SW 1271 (cell line): ENCODE measurements at places on chromosomes 1 and 21.

DNA sequence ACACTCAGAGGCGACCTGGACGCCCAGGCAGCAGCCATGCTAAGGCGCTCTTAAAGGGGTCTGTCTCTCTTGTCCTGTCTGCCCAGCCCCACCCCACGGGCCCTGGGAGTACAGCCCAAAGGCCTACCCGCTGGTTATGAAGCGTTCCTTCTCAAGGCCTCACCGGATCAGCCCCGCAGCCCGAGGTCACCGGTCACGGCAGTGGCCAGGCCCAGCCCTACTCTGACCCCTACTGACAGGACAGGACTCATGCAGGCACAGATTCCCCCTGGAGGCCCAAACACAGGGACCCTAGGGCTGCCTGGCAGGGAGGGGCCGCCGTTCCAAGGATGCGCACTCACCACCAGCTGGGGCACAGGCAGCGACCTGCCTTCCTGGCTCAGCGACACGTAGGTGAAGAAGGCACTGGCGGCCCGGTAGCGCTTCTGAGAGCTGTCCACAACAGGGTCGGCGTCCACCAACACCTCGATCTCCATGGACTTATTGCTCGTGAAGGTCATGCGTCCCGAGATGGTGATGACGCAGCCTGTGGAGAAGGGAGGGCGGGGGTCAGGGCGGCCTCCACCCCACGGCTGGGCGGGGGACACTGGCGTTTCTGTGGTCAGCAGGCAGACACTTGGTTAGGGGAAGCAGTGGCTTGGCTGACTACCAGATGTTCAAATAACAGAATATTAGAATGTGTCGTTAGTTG is 20.0 kb upstream of the GPR153 start:
- no peak for DNase-seq

DNA sequence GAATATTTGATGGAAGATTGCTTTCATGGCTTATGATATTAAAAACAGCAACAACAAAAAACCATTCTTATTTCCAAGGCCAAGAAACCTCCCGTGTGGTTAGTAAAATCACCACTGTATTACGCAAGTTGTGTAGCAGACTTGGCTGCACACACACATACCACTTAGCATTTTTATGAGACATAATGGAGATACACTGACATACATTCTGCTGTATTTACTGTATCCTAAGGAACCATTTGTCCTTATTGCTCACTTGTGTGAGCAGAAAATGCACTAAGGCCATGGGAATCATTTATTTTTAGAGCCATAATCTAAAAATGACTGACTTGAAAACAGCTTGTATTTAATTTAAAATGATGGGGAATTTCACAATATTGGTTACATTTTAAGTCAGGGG is 584 bp upstream of the C1orf141 start:
- DNase-seq = no peak

DNA sequence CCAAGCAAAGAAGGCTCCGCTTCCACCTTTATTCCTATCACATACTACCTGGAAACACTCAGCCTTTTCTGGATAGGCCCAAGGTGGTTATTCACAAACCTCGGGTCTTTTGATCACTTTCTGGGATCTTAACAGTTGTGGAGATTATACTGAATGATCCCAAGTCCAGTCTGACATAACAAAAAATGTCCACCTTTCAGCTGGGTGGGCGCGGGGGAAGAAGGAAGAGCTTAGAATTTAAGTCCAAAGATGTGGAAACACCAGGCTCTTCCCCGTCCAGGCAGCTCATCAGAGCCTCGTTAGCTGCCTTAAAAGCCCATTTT is 338 bp upstream of the C1orf53 start:
- DNase-seq = no peak

DNA sequence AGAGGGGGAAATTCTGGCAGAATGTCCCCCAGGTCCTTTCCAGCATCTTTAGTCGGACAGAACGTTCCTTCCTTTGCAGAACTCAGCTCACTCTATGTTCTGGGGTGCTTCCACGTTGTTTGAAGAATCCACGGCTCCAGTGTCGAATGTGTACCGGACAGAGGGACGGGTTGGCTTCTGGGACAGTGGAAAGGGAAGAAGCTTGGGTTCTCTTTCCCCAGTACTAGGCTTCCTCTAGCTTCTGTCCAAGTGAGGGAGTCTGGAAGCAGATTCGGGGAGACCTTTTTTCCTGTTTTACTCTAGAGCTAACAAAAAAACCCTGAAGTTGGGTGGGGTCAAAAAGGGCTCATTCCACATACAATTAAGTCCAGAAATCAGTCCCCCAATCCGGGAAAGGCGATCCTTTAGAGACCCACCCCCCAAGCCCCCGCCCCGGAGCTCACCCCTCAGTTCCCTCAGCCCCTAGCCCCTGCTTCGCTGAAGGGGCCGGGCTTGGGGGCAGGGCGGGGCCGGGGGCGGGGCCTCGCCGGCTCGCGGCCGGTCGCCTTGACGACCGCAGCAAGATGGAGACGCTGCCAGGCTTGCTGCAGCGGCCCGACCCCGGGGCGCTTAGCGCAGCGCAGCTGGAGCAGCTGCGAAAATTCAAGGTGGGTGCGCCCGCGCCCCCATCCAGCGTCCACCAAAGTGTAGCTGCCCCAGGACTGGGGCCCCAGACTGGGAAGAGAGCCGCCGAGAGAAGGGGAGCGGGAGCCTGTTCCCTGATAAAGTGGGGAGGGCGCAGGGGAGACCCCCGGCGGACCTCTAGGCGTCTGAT is at the start of gene RIIAD1:
Gene RIIAD1 (plus strand): TSS at position 549 of the 814 bp plus-strand sequence. CDS start 15 bp downstream, at position 564.
- no peak for DNase-seq

DNA sequence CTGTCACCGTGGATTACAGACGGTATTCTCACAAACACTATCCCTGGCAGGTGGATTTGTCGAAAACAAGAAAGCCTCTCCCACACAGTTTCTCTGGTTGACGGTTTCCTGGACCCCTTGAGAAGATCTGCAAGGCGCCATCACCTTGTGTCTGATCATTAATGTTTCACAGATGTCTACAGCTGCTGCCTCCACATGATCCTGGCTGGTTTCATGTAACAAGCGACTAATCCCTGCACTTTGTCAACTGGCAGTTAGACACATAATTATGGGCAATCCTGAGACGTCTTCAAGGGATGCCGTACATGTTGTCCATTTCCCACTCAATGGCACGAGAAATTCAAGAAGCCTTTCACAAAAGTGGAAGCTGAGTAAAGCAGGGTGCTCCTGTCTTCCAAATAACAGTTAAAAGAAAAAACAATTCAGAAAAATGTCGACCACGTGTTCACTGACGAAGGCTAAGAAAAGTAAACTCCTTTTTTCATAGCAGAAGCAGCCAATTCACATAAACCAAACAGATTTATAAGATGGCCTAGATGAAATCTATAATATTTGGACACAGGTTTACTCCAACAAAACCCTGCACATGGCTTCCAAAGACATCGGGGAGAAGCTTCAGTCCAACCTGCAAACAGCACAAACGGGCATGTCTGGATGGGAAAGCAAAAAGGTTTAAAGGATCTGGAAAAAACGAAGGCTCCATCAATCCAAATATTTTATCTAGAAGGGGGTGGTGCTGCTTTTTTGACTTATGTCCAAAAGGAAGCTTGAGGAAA is 52.2 kb downstream of the CAPZB start:
- no peak for DNase-seq

GRCh38 chr1:9869831-9870251 is 40.2 kb downstream of the CTNNBIP1 start:
- DNase-seq = no peak

- no peak for DNase-seq
Observed at GRCh38 chr1:226845624-226846023, 24.8 kb upstream of the PSEN2 start.

GRCh38 chr1:24606621-24607020 is 36.5 kb upstream of the SRRM1 start:
- DNase-seq = no peak

DNA sequence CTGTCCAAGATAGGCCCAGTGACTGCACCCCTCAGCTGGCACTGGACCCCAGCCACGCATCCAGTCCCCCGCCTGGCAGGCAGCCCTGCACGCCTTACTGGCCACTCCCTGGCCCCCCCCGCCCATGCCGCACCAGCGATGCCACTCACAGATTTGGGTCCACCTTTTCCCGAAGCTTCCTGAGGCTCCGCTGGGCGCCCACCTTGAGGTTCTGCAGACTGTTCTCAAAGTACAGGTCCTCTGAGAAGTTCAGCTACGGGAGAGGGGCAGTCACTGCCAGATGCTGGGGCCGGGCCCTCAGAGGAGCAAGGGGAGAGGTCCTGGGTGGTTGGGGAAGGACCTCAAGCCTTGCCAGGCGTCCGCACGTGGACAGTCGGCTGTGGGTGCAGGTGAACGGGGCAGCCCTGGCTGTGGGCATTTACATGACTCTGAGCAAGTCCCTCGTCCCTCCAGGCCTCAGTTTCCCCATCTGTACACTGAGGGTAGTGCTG is 8.1 kb downstream of the PRXL2B start:
- no peak for DNase-seq

DNA sequence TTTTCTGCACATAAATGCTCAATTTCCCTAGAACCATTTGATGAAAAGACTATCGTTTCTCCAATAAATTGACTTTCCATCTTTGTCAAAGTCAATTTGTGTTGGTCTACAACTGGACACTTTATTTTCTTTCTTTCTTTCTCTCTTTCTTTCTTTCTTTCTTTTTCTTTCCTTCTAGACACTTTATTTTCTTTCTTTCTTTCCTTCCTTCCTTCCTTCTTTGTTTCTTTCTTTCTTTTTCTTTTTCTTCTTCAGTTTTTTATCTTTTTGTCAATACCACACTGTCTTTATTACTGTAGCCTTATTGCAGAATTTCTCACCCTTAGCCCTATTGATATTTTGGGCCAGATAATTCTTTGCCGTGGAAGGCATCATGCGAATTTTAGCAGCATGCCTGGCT is 73.5 kb downstream of the FASLG start:
- no peak for DNase-seq

GRCh38 chr1:227803933-227804332 is 11.5 kb upstream of the PRSS38 start:
- DNase-seq = no peak

DNA sequence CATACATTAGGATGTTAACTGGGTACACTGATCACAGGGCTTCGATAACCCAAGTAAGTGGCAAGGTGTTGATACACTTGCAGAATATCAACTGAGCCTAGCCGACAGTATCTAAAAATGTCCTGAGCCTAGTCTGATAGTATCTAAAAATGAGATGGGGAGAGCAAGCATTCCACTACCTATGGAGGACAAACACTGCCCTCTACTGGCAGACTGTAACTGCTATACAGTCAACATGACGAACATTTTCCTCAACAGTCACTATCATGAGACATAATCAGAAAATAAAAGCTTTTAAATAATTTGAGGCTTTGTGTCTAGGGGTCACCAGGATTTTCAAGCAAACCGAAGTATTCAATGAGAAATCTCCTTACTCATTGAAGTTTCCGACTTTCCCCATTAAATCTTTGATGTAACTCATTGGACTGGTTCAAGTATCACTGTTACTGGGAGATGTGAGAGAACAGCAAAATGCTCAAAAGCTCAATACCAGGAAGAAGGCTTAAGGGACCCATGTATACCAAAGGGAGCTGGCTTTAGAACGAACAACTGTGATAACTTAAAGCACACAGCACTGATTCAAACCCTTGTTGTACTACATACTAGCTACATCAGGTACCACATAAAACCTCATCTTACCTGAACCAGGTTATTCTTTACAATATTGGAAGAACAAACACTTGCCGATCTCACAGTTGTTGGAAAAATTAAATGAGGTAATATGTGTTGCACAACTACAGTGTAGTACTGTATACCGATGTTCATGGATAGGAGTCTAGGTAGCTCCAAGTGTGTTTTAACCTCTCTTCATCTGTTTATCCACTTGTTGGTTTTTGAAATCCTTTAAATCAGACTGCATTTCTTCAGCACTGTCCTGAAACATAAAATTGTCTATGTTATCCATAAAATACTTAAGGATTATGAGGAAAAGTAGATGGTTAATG is 31.1 kb upstream of the SLC45A3 start:
- DNase-seq = no peak

GRCh38 chr1:92543131-92544055 is 56.7 kb upstream of the GFI1 start:
- no peak for DNase-seq

DNA sequence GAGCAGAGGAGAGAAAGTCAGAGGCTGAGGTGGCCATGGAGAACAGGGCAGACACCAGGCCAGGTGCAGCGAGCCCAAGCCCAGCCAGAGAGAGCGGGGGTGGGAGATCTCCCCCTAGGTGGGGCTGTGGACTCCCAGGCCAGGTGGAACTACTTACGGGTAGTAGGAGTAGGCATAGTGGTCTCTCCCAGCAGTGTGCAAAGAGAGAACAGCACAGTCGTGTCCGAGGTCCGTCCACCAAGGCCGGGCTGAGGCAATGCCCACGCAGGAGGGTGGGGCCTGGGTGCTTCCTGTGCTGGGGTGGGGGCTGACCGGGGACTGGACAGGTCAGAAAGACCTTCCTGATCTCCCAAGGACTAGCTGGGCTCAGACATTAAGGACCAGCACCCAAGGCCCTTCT is 263.7 kb downstream of the PTPRU start:
- DNase-seq = no peak

- DNase-seq = no peak
Observed at GRCh38 chr1:17612831-17613230, 73.3 kb downstream of the ARHGEF10L start.

DNA sequence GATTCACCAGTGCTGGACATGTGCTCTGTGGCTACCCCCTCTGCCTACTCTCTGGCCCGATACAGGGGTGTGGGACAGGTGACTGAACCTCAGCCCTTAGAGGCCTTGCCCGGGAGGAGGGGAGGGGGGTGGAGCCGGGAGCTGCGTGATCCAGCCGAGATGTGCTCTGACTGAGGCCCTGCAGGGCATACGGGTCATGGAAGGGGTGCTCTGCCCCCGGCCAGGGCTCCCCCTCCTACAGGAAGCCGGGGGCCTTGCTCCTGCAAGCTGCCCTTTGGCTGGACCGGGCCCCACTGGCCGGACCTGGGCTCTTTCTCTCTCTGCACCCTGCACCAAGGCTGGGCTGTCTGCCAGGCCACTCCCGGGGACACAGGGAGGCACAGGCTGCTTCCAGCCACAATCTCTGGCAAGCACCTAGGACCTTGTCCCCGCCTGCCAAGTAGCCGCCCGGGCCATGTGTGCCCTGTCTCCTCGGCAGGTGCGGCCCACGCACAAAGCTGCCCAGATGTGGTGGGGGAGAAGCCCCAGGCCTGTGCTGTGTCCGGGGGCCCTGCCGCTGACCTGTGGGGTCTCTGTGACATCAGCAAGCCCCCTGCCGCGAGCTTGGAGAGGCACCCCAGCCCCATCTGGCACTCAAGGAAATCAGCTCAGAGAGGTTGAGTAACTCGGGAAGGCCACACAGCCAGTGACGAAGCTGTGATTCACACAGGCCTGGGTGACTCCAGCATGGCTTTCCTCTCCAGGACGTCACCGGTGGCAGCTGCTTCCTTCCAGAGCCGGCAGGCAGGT is 1.5 kb downstream of the SCNN1D start:
- DNase-seq = no peak

DNA sequence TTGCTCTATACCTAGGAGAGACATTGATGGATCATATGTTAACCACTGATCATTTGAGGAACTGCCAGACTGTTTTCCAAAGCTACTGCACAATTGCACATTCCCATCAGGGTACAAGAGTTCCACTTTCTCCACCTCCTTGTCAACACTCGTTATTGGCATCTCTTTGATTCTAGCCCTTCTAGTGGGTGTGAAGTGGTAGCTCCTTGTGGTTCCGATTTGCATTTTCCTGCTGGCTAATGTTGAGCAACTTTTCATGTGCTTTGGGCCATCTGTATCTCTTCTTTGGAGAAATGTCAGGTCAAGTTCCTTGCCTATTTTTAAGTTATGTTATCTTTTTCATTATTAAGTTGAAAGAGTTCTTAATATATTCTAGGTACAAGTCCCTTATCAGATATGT is 90.1 kb downstream of the DMRTB1 start:
- DNase-seq = no peak
